COR-L47 (cell line): ENCODE measurements at places on chromosomes 7 and 10.

DNA sequence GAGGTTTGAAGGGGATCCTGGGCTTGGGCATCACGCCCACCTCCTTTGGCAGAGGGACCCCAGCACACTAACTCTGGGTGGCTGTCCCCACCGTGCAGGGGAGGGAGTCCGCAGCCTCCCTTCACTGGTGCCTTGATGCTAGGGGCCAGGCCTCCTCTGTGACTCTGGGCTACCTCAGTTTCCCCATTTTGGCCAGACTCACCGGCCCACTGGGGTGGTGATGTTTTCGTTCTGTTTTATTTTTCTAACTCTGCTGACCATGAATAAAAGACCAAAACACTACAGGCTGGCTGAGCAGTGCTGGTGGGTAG is 503 bp upstream of the TRIP6 start:
- no peak for DNase-seq

DNA sequence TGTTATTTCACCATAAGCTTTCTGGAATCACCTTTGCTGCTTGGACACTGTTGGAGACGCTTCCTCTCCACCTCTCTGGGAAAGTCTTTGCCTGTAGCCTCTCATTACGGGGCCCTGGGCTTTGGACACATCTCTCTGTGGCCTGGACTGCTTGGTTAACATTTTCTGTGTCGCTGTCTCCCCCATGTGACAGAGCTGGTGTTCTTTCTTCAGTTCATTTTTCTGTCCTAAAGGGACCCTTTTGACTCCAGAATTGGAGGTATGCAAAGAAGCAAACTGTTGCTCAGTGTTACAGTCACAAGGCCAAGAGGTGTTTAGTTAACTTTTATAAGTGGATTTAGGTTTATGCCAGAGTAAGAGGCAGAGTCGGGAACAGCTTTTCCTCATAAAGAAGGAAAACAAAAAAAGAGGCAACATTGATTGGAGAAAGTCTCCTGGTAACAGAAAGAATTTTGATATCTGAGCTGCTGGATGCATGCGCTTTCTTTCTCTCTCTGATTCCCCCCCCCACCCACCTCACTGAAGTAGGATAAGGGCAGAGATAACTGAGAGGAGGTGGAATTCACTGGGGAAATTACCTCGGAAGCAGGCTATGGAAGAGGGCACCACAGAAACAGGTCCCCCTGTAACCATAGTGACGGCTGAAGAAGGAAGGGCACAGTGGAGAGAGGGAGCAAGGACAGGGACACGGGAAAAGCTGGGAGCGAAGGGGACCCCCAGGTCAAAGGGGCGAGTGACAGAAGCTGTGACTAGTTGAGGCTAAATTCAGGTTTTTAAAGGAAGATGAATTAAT is 57.8 kb downstream of the LGI1 start:
- no peak for DNase-seq

DNA sequence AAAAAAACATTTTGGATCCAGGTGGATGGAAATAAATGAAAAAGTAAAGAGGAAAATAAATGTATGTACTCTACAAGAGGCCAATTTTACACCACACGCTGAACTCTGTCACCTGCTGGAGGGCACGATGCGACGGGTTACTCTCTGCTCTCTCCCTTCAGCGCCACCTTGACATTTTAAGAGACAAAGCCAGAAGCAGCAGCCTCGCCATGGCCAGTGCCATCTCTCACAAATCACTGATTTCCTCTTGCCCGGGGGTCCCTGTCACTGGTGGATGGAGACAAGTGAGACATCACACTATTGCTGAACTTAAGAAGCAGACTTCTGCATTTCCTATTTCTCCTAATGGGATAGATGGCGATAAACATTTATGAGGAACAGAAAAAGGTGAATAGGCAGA is 190.0 kb downstream of the ZMYND11 start:
- no peak for DNase-seq

DNA sequence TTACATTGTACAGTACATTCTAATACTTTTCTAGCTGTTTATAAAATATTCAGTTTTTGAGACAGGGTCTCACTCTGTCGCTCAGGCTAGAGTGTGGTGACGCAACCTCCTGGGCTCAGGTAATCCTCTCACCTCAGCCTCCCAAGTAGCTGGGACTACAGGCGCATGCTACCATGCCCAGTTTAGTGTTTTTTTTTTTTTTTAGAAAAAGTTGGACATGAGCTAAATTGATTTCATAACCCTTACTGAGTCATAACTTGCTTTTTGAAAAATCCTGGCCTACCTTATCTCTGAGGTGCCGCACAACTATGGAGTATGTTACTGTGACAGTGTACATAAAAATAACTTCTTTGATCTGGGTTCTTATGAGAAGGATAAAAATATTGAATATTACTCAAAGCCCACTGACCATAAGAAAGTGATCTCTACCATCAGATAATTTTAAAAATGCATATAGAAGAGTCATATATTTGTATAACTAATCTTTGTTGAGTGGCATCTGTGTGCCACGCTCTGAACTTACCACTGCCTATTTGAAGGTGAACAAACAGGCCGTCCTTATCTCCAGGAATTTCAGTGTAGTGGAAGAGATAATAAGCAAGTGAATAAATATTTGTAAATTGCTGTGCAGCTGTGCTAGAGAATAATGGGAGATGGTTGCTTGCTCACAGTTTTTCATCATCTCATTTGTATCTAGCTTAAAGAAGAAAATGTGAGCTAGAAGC is 73.2 kb downstream of the PPP1R9A start:
- DNase-seq: no peak

GRCh38 chr10:75379212-75379724 is 22.3 kb downstream of the ZNF503 start:
- DNase-seq: no peak

GRCh38 chr10:93773120-93773519 is 15.4 kb downstream of the LGI1 start:
- DNase-seq: no peak

DNA sequence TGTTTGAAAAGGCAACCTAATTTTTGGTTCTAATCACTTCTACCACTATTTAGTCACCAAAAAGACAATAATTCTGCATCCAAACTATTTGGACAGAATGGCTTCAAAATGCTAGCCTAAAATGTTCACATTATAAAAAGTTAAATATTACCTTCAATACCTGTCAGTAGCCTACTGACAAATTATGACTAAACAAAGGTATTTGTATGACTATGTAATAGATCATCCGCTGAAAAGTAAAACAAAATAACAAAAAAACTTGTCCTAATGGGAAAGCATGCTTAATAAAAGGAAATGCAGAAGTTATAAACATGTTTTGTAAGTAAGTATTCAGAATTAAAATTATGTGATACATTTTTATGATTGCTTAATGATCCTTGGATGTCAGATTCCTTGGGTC is 36.6 kb downstream of the CD36 start:
- DNase-seq: no peak

- DNase-seq: no peak
These were observed 404.7 kb downstream of the NEBL start for GRCh38 chr10:20492447-20492846.

- no peak for DNase-seq
These were observed 23.6 kb upstream of the SEMA3C start for GRCh38 chr7:80942261-80943041.

- no peak for DNase-seq
These were observed 61.2 kb downstream of the KLF6 start for GRCh38 chr10:3723766-3724165.

DNA sequence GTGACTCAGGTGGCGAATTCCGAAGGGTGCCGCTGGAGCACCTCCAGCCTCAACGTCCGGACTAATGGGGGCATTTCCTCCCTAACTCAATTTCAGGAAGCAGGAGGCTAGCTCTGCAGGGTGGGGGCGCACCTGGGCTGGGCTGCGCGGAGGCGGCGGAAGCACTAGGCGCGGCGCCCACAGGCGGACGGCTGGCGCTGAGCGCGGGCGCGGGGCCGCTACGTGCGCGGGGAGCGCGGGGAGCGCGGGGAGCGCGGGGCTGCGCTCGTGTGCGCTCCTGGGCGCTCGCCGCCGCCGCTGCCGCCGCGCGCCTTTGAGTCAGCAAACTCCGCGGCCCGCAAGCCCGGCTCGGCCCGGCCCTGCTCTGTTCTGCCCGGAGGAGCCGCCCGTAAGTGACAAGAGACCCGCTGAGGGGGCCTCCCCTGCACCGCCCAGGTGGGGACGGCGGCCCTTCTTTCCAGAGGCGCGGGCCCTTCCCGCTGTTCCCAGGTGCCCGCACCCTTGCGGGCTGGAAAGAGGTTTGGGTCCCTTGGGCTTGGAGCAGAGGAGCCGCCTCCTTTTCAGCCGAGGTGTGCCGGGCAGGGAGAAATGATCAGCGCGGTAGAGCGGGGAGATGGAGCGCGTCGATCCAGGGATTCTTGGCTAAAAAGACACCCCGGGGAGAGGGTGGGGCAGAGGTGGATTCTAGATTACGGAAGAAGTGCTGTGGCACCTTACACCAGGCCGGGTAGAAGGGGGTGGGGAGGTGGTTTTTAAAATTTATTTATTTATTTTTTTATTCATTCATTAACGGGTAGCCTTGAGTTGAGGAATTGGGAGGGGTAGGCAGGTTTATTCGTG is at the start of gene SNX10:
TSS of gene SNX10 (plus strand) at position 164 of the 840 bp plus-strand sequence. CDS start 54,581 bp downstream, outside the sequence.
- peak; percentile 83 for DNase-seq

- no peak for DNase-seq
These were observed 111.0 kb downstream of the SVOPL start for GRCh38 chr7:138590154-138590553.

GRCh38 chr10:44460416-44460815 is 75.5 kb upstream of the CXCL12 start:
- DNase-seq: no peak

DNA sequence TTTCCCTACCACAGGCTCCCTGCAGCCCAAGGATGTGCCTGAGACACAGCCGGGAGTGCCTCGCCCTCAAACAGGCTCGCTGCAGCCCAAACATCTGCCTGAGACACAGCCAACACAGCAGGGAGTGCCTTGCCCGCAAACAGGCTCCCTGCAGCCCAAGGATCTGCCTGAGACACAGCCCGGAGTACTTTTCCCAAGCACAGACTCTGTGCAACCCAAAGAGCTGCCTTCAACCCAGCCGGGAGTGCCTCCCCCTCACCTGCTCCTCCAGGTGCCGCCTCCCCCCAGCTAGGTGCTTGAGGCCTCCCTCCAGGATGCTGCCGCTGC is 42.9 kb downstream of the ANTXRL start:
- DNase-seq: no peak

DNA sequence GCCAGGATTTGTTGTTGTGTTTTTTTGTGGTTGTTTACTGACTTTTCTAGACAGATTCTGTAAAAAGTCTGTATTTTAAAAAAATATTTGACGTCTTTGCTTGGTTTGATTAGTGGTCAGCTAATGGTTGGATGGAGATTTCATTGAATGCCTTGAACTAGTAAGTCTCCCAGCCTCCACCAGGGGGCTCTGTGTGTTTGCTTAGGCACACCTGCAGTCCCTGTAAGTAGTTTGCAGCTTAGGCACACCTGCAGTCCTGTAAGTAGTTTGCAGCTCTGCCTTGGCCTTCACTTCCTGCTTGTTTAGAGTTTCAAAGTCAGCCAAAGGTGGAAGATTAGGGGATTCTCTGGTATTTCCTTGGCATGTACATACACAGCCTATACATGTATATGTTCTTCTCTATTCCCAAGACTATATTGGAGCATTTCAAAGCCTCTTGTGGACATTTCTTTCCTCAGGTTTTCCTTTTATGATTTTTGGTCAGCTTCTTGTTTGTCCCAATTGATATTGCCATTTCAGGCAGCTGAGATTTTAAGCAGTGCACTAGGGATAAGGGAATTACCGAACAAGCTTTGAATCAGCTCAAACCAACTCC is 101.6 kb downstream of the CCSER2 start:
- peak; percentile 11 for DNase-seq

DNA sequence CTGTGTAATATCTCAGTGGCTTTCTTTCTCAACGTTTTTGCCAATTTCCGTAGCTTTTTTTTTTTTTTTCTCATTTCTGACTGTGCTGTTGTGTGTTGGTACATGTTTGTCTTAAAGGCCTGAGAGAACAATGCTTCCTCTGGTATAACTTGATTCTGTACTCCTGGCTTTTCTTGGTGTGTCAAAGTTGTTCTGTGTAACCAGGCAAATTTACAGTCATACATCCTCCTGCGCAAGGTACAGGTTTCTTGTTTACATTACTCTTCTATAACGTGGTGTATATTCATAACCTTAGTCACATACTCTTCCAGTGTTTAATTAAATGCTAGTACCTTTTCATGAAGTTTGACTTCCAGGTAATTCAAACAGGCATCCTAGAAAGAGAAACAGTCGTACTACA is 8.3 kb upstream of the ARHGAP12 start:
- DNase-seq: no peak

GRCh38 chr7:74542558-74543117 is 88.9 kb downstream of the GTF2IRD1 start:
- peak; percentile 98 for DNase-seq

DNA sequence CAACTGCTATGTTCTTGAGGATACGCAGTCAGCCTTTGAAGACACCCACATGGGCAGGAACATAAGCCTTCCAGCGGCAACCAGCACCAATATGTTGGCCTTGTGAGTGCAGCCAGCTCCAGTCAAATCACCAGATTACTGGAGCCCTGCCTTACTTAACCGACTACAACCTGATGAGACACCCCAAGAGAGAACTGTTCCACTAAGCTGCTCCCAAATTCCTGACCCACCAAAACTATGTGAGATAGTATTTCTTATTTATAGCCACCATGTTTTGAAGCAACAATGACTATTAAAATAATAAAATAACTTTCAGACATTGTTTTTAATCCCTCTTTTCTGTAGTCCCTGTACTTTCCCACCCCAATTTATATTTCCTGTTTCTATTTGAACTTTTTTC is 179.6 kb downstream of the ADK start:
- DNase-seq: no peak

- DNase-seq: no peak
These were observed 66.8 kb downstream of the PPP1R3C start for GRCh38 chr10:91566115-91566514.

DNA sequence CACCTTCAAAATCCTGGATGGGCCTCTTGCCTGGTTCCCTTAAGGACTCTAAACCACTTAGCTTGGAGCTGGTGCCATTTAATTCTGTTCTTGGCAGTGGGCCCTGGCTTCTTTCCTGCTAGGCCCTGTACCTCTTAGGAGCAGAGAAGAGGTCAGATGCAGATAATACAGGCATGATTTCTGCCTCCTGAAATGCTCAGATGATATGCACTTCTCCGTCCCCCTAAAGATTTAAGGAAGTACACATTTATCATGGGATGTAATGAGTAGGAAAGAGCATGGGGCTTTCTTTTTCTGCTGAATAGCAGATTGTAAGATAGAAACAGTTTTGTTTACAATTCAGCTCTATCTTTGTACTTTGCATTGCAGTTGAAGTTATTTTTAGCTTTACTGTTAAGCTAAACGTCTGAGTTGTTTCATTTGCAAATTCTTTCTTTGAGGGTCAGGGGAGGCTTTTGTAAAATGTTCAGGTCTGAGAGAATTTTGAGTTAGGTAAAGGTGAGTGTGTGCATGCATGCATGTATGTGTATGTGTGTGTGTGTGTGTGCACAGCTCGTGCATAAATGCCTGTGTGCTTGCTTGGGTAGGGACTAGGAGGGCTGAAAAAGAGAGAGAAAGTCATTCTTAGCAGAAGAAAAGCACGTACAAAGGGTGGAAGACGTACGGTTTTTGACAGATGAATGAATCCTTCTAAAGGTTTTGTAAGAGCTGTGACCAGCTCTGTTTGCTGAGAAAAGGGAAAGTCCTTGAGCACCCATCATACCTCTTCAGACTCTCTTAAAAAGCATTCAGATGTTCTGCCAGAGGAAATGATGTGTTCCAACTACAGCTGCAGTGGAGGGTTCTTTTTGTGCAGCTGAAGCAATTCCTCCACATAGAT is 364.2 kb downstream of the AUTS2 start:
- DNase-seq: peak; percentile 42
